ENCODE measurements at places on chromosomes 4 and X.

DNA sequence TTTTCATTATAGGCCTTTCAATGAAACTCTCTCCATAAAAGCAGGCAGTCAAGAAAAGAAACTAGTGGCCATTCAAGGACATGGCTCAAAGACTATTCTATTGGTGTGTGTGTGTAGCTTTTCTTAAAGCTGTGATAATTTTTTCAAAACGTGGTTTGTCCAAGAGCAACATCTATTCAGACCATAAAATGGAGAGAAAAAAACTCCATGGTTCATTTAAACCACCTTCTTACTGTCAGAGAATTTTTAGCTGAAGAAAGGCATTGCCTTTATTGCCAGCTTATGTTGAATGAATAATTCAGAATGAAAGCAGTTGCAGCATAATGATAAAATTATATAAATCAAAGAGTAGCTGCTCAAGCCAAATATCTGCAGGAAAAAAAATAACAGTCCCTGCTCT is 325.5 kb downstream of the PCDH18 start:
- no peak for DNase-seq

DNA sequence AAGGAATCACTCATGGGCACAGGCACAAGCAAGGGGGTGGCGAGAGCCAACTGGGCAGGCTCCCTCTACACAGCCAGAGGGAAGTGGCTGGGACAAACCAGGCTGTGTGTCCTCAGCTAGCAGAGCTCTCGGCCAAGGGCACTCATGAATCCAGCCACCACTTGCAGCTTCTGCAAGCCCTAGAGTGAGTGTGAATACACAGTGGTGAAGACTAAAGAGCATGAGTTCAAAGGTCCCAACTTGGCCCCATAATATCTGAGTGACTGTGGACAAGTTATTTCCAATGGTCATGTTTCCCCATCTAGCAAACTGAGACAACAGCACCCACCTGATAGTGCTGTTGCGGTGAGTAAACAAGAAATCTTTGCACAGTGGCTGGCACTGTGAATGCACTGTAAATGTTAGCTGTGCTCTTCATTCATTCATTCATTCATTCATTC is 51.7 kb downstream of the ADGRG2 start:
- DNase-seq, result peak; percentile 16

DNA sequence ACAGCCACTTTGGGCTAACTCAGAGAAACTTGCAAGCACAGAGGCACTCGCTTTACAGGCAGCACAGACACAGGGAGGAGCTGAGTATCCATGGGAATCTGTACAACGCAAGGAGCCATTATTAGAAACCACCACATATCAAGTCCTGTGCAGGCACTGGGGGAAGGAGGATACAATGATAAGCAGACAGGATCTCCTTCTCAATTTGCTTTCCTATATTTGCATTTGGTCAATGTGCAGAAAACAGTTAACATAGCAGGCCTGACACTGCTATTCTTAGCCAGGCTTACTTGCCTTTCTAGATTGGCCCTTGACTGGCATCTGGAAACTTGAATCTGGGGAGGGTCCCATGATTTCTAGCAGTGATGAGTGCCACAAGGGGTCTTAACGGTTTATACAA is 65.8 kb downstream of the TEC start:
- no peak for DNase-seq

- no peak for DNase-seq
These were observed 351.3 kb downstream of the NKX6-1 start for GRCh38 chr4:84147831-84148230.

DNA sequence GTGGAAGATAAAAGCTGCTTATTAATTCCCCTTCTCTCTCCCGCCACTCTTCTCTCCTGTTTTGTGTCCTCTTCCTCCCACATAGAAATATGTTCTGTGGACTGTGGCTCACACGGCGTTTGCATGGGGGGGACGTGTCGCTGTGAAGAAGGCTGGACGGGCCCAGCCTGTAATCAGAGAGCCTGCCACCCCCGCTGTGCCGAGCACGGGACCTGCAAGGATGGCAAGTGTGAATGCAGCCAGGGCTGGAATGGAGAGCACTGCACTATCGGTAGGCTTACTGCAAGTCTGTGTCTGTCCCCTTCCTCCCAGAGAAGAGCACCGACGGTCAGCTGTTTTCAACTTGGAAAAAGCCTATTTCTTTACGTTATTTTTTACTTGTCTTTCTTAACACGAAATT is 229.1 kb downstream of the DCTD start:
- no peak for DNase-seq

DNA sequence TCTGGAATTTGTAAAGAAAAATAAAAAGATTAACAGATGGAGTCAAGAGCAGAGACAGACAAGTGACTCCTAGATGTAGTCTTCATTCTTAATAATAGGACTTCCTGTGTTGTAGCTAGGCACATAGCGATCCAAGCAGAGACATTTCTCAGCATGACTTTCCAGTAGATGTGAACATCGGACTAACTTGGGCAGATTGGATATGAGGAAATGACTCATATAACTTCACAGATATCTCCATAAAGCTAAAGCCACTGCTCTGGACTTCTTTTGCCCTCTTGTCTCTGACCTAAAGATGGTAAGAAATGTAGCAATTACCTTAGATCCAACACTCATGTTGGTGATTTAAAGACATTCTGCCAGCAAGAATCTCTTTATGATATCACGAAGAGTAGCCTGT is 131.7 kb downstream of the EPHA5 start:
- DNase-seq, result no peak

- DNase-seq, result no peak
These were observed 12.7 kb upstream of the DGKK start for GRCh38 chrX:50483283-50483682.

DNA sequence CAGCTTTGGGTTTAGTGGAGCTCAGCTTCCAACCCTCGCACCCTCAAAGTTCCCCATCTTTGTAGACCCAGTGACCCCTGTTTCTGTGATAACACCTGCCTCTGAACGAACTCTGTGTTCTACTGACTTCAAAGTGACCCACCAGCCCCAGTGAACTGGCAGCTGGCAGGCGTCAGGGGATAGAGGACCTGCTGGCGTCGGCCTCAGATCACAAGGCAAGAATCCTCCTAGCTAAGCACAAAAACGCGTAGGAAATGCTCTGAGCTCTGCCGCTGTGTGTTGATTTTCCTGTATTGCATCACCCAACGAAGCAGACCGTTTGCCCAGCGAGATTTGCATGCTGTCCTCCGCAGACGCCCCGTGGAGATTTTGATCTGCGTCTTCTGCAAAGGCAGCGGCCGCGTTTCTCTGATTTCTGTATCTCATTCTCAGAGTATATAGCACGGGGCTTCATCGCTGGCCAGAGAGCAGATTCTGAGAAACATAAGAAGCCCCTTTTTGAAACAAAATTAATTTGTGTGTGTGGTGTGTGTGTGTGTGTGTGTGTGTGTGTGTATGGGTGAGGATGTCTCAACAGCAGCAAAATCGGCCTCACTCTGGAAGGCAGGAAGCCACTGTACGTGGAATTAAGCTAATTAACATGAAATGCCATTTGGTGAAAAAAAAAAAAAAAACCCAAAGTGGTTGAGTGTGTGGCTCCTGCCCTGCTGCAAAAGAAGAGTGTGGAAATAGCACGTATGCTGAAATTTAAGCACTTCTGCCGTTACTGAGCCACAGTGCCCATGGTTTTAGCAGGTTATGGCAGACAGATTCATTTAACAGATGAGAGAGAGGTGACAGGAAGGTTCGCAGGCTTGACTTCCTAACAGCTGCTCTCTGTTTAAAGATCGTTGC is 29.2 kb upstream of the ASMTL start:
- DNase-seq, result no peak

GRCh38 chrX:125954236-125954635 is 211.9 kb downstream of the DCAF12L2 start:
- DNase-seq, result no peak

- no peak for DNase-seq
These were observed 1.3 kb upstream of the TSPYL2 start for GRCh38 chrX:53080628-53081580.

DNA sequence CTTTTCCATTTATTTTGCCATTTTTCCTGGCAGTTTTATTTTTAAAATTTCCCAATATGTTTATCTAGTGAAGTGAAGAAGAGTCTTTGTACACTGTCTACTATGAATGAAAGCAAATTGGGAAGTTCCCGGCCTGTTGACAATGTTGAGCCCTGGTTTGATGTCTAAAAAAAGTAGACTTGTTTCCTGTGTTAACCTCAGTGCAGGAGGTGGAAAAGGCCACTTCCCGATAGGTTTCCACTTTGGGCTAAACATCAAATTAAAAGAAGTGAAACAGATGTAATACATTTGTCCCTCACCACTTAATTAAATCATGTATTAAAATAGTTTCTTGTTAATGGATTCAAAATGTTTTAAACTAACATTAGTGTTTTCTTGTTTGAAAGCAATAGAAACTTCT is 30.0 kb downstream of the BBS12 start:
- DNase-seq, result peak; percentile 6

GRCh38 chr4:5708449-5709206 is at the start of gene EVC2:
Gene EVC2, minus strand, starts transcription at chr4:5708559. Its CDS starts 46 bp downstream, at chr4:5708513.
- peak; percentile 49 for DNase-seq

DNA sequence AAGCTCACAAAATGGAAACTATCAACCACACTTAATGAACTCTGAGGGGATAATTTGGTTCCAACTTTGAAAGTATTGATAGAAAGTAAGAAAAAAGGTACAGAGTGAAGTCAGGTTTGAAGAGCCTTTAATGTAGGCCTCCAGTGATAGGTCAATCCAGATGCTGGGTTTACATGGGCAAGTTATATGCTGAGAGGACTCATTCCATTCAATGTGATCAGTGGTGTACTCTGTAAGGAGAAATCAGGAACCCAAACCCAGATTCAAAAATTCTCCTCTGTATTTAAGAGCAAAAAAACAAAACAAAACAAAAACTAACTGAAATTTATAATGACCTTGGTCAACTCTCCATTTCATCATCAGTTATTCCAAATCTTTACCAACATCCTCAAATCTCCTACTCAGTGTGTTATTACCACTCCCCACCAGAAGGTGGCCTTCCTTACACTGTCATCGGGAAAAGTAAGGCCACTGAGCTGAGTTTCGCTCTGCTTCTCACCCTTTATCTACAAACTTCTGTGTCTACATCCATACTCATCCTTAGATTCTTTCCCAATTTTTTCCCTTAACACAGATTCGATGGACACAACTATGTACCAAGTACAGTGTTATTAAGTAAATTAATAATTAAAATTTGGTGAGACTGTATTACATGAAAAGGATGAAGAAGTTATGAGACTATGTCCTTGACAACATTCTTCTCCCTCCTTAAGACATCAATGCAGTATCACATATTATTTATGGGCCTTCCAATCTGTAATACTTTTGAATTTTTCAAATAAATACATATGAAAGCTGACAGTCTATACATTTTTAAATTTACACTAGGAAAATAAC is 88.3 kb downstream of the ZAR1 start:
- peak; percentile 38 for DNase-seq

DNA sequence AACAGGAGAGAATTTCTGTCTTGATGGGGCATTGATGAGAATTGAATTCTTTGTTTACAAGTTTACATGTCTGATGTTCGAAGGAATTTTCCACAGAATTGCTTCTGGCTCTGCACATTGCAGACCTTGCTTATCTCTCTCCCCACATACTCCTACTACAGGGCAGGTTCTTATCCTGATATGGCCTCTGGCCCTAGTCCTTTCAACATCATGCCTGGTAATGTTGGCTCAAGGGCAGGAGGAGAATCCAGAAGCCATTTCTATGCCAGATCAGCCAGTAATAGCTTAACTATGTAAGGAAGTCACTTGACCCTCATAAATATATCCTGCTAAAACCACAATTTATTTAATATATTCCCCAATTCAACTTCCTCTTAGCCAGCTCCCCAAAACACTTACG is 24.3 kb upstream of the TSPAN5 start:
- no peak for DNase-seq

- no peak for DNase-seq
These were observed 30.5 kb upstream of the PRKX start for GRCh38 chrX:3743801-3744439.

DNA sequence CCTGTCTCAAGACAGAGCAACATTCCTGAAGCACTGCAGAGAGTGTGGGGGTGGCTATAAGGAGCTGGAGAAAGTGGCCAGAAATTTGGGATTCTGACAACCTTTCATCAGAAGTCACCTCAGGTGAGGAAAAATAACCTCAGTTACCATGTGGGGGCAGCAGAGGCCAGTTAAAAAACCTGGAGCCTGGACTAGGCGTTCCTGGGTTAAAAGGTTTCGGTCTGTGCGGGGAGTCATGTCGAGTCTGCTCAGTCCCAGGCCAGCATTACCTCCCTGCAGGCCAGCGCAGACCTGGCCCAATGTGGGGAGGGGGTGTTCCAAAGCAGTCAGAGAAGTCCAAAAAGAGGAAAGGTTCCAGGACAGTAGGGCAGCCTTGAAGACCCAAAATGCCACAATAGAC is 10.9 kb upstream of the NALF2 start:
- DNase-seq, result no peak

- DNase-seq, result peak; percentile 60
These were observed 211.5 kb downstream of the PDGFRA start for GRCh38 chr4:54440394-54441136.

GRCh38 chrX:68462197-68462596 is 28.9 kb upstream of the OPHN1 start:
- no peak for DNase-seq

- DNase-seq, result no peak
These were observed 52.1 kb downstream of the CT47B1 start for GRCh38 chrX:120823556-120823955.

GRCh38 chr4:38688676-38689355 is 24.8 kb downstream of the KLF3 start:
- no peak for DNase-seq

DNA sequence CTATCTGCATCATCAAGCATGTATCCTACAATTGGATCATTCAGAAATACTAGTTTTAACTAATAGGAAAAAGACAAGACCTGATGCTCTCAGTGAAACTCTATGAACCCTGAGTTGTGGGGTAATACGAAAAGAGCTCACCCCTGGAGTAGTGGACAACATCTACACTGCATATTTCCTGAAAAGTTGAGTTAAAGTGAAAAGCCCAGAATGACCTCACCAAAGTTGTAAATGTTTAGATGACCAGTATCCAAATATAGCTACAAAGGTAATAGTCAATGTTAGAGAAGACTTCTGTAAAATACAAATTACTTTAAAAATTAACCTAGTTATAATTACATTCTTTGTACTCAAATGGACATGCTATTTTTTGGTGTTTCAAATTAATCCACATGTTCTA is 52.8 kb upstream of the SRPX start:
- no peak for DNase-seq

DNA sequence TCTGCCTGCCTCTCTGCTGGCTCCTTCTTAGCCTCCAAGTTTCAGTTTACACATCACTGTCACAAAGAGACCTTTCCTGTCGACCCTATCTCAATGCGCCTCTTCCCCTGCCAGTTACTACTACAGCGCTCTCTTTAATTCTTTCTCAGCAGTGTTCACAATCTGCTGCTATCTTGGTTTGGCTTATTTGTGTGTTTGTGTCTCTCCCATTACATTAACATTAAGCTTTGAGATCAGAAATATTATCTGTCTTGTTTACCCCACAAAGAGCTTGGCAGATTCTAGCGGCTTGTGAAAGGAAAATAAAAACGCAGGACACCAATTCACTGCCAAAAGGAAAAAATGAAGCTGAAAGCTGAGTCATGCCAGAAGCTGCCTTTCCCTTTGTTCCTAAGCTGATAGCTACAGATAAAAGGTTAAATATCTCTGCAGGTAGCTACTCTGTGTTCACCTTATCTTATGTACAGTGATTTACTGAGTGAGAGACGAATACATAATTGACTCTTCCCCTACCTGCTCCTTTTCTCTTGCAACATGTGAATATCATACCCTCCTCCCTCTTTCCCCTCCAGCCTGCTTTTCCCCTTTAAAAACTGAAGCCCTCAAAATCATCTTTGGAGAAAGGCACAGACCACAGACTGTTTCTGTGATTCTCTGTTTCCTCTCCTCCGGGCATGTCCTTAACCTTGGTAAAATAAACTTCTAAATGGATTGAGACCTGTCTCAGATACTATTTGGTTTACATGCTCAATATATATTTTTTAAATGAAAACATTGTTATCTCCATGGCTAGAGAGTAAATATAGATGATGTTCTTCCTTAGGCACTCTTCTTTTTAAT is 19.3 kb upstream of the SLC9A7 start:
- no peak for DNase-seq
